ENCODE measurements at places on chromosomes 1 and 21. TPM values are rescaled to one million over a fixed set of nuclear protein-coding genes. Genes with fewer than 3 reads are reported as not detected.

Gene AGMAT
- total RNA-seq, result 0.48 TPM

Gene LRRC3
- total RNA-seq, result 1.5 TPM

Gene C1QB
- 26.3 TPM for total RNA-seq

Gene FAM43B
- total RNA-seq, result 1.1 TPM

Gene NUAK2
- 0.90 TPM for total RNA-seq

Gene HRNR
- total RNA-seq, result not detected

Gene OTUD7B
- 20.9 TPM for total RNA-seq

Gene MYBPHL
- total RNA-seq, result not detected

Gene KPNA6
- total RNA-seq, result 27.8 TPM

Gene SEMA4A
- total RNA-seq, result 7.3 TPM

DNA sequence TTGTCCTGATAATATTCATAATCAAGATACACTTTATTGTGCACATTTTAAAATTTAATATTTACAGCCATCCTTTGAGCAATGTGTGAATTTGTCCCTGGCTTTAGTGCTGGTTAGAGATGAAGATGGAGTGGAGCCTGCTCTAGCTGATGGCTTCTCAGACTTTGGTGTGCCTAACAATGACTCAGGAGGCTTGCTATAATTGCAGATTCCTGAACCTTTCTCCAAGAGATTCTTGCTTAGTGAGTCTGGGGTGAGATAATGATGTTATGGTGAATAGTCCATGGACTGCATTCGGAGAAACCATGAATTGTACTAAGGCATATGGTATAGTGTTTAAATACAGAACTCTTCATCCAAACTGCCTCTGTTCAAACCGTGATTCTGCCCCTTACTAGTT lies 307.1 kb downstream of the PAPPA2 start:
- DNase-seq, result no peak

DNA sequence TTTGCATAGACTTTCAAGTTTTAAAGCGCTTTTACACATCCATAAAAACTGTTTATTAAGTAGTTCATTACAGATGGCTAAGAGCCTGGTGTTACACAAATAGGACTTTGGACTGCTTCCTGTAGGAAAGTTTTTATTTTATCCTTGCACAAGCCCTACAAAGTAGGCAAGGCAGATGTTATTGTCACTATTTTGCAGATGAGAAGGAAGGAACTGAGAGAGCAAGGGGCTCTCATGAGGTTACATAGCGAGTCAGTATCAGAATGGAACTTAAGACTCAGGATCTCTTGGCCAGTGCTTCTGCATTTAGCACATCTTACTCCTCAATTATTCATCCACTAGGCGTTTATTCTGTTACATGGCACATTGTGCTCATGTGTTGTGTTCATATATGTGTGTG lies 2.6 kb upstream of the MAPKAPK2 start:
- no peak for DNase-seq

DNA sequence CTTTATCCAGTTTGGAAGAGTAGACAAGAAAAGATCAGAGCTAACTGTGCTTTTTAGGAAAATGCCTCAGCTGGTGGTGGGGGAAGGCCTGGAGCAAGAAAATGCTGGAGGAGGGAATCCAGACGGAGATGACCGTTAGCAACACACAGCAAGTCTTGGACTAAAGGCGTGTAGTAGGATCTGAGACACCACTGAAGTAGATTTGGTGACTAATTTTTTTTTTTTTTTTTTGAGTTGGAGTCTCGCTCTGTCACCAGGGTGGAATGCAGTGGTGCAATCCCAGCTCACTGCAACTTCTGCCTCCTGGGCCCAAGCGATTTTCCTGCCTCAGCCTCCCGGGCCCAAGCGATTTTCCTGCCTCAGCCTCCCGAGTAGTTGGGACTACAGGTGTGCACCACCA lies 41.2 kb downstream of the LPAR3 start:
- DNase-seq, result no peak

DNA sequence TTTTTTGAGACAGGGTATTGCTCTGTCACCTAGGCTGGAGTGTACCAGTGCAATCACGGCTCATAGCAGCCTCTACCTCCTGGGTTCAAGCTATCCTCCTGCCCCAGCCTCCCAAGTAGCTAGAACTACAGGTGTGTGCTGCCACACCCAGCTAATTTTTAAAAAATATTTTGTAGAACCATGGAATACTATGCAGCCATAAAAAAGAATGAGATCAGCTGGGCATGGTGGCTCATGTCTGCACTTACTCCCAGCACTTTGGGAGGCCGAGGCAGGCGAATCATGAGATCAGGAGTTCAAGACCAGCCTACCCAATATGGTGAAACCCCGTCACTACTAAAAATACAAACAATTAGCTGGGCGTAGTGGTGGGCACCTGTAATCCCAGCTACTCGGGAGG lies 29.9 kb upstream of the CTPS1 start:
- DNase-seq, result no peak

GRCh38 chr1:32636914-32637645 lies 13.3 kb downstream of the ZBTB8OS start:
- DNase-seq, result no peak

- DNase-seq, result no peak
Observed at GRCh38 chr1:107010582-107010981, 45.9 kb upstream of the PRMT6 start.

- DNase-seq, result no peak
Observed at GRCh38 chr1:190168893-190169280, 308.8 kb downstream of the BRINP3 start.

DNA sequence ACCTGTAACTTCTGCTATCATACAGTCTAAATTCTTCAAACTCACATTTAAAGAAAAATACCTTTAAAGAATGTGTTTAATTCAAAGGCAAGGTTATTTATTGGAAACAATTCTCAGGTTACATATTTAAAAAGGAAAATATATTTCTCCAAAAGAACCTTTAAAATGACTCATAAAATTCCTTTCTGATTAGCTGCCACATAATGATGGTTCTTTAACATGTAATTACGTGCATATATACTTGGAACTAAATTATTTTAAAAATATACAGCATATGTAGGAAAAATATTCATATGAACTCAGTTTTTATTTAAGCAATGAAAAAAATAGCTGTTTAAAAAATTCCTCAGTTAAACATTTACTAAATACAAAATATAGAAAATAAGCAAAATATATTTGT lies 173.6 kb downstream of the COP1 start:
- no peak for DNase-seq

DNA sequence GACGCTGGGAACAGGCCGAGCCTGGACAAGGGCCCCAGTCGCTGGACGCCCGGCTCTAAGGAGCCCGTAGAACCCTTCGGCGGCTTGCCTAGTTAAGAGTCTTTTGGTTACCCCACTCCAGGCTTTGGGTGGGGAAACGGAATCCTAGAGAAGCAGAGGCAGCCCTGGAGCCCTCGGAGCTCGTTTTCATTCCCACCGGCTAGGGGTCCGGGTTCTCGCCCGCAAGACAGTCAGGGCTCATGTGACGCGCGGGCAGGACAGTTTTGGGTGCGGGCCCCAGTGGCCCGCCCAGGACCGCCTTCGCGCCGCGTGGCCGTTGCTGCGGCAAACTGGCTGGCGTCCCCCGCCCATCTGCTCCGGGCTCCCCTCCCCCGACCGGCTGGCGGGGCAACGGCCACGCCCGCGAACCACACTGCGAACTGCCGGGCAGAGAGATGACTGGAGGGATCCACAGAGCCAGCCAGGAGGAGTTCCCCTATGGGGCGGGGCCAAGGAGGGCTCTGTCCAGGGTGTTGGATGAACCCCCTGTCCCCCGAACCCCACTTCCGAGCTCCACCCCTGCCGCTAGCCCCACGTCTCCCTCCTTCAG lies 829 bp upstream of the HES2 start:
- DNase-seq, result no peak

DNA sequence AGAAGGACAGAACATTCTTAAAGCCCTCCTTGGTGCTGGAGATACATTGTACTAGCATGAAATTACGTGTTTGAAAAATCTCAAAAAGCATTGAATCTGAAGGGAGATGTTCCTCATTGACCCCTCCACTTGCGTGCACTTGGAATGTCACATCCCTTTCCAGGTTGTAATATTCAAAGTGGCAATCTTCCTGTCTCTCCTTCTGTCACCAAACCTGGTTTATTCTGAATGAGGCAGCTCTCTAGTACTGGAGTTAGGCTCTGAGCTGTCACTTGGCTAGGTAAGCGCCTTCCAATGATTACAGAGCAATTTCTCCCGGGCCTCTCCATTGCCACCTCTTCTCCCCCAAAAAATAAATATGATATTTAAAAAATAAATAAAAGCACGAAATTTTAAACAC lies 855 bp downstream of the DSCAM start:
- DNase-seq, result no peak

GRCh38 chr1:84339503-84339902 lies 38.0 kb downstream of the SAMD13 start:
- no peak for DNase-seq

- no peak for DNase-seq
Observed at GRCh38 chr1:228276901-228277490, 69.2 kb downstream of the OBSCN start.

DNA sequence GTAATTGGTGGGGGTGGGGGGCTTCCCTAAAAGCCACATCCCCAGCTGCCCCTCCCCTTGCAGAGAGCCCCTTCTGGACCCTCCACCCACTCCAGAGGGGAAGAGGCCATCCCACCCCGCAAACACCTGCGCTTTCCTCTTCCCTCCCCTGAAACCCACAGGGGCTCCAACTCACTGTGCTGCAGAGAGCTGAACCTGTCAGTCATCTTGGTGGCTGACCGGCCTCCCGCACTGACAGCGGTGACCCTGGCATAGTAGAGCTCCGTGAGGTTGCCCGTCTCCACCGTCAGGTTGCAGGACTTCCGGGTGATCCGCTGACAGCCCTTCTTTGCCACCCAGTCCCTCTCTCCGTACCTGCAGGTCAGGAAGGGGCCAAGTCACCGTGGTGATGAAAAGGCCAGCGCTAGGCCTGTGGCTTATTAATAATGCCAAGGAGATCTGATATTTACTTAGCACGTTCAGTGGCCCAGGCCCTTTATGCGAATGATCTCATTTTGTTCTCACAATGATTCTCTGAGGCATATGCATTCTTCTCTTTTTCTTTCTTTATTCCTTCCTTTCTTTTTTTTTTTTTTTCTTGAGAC lies 5.9 kb downstream of the IL22RA1 start:
- DNase-seq, result no peak

- DNase-seq, result no peak
Observed at GRCh38 chr1:203379825-203380224, 28.9 kb upstream of the FMOD start.
